Stimulated activated CD4-positive, alpha-beta T cell treated with anti-CD3 and anti-CD28 coated beads, Interleukin-12 subunit alpha, Interleukin-12 subunit beta, amount 100 ng/mL, for 48 hours (primary cell): ENCODE measurements at places on chromosomes 12 and 14.

DNA sequence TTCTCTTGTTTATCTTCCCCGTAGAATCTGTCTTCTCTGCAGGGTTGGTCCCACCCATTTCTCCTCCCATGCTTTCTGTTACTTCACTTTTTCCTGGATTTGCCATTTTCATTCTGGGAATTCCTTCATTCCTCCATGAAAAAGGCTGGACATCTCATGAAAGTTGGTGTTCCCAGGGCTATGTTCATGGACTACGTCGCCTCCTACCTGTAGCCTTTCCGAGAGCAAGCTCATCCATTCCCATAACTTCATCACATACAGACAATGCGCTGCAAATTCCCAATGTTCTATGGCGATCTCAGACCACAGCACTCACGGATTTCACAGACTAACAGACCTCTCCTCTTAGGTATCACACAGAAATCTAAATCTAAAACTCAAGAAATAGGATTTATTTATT is 217.1 kb downstream of the EXOC5 start:
- DNase-seq: no peak

GRCh38 chr12:119486599-119487154 is 106.9 kb upstream of the TMEM233 start:
- DNase-seq: no peak

- no peak for DNase-seq
These were observed 269.2 kb downstream of the CCDC91 start for GRCh38 chr12:28459481-28459880.

- DNase-seq: no peak
These were observed 230.5 kb downstream of the ETNK1 start for GRCh38 chr12:22855456-22855855.

- no peak for DNase-seq
These were observed 75.8 kb downstream of the PELI2 start for GRCh38 chr14:56194042-56194441.
